ENCODE measurements at places on chromosomes 5 and 9.

DNA sequence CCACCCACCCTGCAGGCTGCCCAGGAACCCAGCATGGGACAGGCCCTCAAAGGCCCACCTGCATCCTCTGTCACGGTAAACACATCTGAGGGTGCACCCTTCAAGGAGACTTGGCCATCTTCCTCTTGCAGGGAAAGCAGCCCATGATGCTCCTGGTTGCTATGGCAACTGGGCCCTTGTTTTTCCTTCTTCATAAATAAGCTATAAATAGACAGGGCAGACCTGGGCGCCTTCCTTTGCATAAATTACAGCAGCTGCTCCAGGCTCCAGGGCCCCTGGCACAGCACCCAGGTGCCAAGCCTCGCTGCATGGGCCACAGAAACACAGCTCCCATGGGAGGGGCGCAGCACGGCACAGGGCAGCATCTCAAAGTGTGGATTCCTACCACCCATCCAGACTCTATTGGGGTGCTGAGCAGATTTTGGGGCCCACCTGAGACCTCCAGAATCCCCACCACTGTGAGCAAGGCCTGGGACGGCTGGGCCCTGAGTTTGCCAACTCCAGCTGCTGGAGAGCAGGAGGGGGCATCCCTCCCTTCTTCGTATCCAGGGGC, 5.8 kb upstream of the PSMB7 start:
- DNase-seq = no peak

GRCh38 chr5:81755320-81755719, 4.4 kb upstream of the SSBP2 start:
- no peak for DNase-seq

GRCh38 chr9:100277166-100277979, 75.4 kb downstream of the TEX10 start:
- DNase-seq = no peak

DNA sequence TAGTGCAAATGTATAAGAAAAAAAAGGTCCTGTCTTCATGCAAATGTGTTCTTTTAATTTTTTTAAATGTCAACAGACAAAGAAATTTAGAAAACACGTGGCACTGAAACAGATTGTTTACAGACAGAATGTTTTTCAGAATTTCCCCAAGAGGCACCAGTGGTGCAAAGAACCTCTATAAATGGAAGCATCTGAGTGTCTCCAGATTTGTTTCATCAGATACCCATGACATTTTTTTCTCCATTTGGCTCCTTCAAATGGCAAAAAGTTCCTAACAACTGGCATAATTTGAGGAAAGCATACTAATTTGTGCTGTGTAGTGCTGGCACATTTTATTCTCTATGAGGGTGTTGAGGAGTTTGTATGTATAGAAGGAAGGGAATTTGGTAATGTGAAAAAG, 15.0 kb downstream of the CCDC192 start:
- no peak for DNase-seq

DNA sequence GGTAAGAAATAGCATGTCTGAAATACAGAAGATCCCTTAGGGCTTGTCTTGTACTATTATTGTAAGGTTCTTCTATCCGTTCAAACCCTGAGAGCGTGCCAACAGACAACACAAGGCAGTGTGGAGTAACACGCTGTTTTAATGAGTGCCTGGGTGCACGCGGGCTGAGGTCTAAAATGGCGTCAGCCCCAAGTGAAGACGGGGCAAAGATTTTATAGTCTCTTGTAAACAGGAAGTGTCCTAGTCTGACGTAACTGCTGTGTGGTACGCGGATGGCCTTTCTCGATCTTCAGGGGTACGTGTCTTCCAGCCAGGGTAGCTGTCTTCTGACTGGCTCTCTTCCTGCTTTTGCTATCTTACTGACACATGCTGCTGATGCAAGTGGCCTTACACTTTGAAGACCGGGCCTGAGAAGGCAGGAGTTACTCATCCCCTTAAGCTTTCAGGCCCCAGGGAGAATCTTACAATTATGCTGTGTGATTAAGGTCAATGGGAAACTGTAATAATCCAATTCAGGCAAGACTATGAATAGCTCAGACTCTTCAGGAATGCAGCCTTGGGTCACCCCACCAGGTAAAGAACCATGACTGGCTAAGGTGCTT, 1812.0 kb upstream of the CDH9 start:
- no peak for DNase-seq

GRCh38 chr5:52491071-52491787, 296.5 kb upstream of the ITGA1 start:
- no peak for DNase-seq

DNA sequence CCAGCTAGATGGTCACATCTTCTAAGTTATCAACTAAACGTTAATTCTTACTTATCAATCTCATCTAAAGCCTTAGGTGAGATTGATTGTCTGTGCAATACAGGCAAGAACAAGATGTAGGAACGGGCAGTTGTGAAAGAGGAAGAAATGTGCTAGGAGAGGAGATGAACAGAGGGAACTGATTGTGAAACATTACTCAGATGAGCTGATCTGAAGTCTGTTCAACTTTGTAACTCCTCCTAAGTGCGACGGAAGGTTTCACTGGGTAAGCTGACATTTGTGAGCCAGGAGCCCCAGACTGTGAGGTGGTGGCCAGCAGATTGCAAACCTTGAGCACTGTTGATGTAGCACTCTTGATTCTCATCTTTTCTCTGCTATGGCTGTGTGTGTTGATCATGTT, 204.1 kb downstream of the CD180 start:
- DNase-seq = no peak

DNA sequence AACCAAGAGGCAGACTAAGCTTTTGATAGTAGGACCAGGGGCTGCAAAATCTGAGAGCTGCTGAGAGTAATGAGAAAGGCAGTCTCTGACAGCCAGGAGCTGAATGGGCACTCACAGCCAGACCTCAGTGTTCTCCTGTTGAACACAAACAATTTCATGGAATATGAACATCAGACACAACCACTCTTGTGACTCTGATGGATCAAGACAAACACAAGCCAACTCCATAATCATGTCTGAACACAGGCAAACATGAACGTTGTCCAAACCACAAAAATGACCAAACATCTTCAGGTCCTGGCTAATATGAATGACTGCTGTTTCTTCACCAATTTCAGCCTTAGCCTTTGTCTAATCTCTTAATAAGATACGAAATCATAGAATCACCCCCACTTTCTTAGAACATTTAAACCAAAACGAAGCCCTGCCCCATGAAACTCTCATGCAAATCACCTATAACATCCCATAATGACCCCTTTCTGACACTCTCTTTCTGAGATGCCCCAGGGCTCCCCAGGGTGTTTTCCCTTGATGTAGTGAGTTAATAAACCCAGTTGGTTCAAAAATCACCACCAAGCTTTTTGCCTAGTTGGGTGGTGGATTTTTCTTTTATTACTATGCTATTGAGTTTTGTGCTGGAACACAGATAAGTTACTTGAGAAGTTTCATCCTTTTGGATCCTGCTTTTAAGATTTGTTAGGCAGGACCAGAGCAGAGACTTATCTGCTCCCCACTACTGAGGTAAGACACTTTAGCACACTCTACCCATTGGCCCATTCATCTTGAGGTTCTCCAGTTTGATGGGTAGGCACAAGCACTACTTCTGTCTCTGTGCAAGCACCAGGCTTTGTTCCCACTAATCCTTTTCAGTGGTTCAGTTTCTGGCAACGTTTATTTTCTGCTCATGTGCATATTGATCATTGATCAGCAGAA, 5.9 kb upstream of the ERAP2 start:
- DNase-seq = no peak

DNA sequence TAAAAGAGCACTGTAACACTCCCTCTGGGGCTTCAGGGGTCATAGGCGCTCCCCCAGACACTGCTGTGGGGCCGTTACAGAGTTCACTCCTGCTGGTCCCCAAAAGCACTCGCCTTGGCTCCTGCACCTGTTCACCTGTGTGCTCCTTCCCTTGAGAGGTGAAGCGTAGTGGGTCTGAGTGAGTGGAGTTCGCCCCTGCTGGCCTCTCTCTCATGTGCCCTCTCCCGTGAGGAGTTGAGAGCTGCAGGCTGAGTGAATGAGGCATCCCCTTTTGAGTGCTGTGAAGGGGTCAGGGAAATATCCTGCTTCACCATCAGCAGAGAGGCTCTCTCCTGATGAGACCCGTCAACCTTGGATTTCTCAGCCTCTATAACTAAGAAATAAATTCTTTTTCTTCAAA, 134.6 kb upstream of the TUT7 start:
- no peak for DNase-seq

DNA sequence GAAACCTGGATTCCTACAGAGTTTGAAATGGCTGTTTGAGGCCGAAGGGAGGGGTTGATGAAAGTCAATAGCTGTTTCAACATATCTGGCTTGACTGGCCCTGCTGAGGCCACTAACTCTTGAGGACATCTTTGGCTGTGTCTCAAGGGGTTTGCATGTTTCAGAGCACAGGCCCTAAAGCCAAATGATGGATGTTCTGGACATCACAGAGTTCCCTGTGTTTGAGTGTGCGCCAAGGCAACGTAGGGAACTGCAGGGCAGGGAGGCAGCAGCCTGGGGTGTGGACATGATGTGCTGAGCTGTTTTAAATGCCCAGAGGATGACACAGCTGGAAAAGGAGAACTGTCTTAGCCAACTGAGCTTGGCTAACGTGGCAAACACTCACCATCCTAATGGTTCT, 89.6 kb downstream of the RAPGEF1 start:
- DNase-seq = no peak

DNA sequence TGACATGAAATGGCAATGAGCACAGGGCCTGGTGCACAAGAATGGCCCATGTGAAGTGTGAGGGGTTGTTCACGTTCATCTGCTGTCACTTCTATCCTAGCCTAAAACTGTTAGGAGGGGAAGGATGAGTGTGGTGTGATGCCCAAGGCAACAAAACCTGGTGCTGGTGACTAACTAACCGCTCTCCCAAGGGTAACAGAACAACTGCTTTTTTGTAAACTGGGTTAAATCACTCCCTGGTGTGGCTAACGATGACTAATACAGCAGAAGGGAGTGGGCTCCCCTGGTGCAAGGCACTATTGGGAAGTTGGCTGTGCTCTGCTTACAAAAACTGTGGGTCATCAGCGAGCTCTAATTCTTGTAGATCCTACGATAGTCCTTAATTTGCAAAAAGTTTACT, 103.2 kb upstream of the VCAN start:
- DNase-seq = no peak

GRCh38 chr5:143922718-143923117, 110.8 kb downstream of the HMHB1 start:
- no peak for DNase-seq

- DNase-seq = no peak
Observed at GRCh38 chr5:116446356-116447005, 128.1 kb downstream of the SEMA6A start.

GRCh38 chr9:108278341-108278740, 577.4 kb downstream of the ACTL7B start:
- no peak for DNase-seq

- DNase-seq = no peak
Observed at GRCh38 chr5:112684121-112684520, 53.6 kb upstream of the APC start.

GRCh38 chr9:110156902-110157301, 51.1 kb downstream of the C9orf152 start:
- no peak for DNase-seq

GRCh38 chr5:93346301-93346700, 234.7 kb downstream of the NR2F1-AS1 start:
- DNase-seq = no peak

Measured in stimulated activated CD4-positive, alpha-beta T cell treated with anti-CD3 and anti-CD28 coated beads, Interleukin-1b, Interleukin-23, amount 100 ng/mL, for 1 hour (primary cell).